Stimulated activated CD8-positive, alpha-beta memory T cell treated with anti-CD3 and anti-CD28 coated beads, Interleukin-4, amount 100 ng/mL, for 48 hours (primary cell): ENCODE measurements at places on chromosomes 7 and 10.

- DNase-seq, result no peak
Measured at GRCh38 chr10:48316236-48316635, 9.8 kb downstream of the MAPK8 start.

GRCh38 chr7:95788258-95788657 lies 15.9 kb downstream of the DYNC1I1 start:
- DNase-seq, result no peak

DNA sequence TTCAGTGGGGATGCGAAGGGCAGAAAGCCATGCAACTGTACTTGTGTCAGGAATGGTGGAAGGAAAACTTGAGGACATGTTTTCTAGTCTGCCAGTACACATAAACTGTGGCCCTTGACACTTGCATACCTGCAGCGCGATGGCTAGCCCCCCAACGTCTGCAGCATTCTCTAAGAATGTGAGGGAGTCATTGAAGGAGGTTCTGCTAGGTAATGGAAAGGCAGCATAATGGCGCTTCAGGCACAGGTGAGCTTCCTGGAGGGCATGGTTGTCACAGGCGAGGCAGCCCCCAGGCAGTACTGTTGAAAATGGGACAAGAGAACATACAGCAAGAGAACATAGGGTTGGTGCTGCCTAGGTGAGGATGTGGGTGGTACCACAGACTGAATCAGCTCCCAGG lies 3.5 kb downstream of the LLCFC1 start:
- DNase-seq, result no peak

DNA sequence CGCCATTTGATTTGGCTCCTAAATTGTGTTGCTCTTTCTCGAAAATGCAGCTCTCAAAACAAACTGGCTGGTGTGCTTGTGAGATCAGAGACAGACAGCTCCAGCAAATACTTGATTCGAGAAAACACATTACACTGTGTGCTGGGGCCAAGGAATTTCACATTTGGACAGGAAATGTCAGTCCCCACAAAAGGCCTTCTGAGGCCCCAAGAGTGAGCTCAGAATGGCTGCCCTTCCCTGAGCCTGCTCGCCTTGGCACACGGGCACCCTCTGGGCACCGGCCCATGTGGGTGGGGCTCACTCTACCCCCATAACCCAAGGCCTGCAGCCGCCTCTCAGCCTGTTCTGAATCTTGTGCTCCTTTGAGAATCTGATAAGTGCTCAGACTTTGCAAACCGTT lies 13.9 kb upstream of the HSPA12A start:
- DNase-seq, result no peak

GRCh38 chr7:105187302-105188169 lies 173.5 kb downstream of the KMT2E start:
- DNase-seq, result no peak
